CD4-positive, alpha-beta T cell treated with Interleukin-17A for 4 hours (primary cell): ENCODE measurements at places on chromosomes 16 and 17.
A peak's percentile ranks its signal among the peaks of the same experiment; 100 is the strongest.

- peak; percentile 27 for DNase-seq
Observed at GRCh38 chr17:82023447-82024241, 539 bp downstream of the LRRC45 start.

DNA sequence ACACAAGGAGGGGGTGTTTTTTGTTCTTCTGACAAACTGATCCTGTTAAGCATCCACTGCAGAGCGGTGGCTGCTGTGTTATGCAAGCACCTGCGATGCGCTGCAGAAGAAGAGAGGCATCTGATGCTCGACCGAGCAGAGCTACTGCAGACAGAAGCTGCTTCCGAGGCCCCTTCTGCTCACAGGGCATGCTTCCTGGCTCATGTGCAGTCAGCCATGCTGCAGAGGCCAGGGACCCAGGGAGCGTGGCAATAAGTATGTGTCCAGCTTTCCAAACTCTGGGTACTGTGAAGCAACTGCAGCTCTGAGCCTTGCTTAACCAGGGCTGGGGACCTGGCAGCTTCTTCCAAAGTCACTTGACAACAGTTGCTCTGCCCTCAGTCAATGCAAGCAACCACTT lies 448.6 kb upstream of the RBFOX1 start:
- no peak for DNase-seq

- DNase-seq = no peak
Observed at GRCh38 chr16:48136547-48137360, 19.0 kb downstream of the ABCC12 start.

GRCh38 chr16:61901689-61902088 lies 134.5 kb downstream of the CDH8 start:
- no peak for DNase-seq

- DNase-seq = peak; percentile 80
Observed at GRCh38 chr17:41811549-41812380, at the start of gene P3H4. P3H4 (minus strand) TSS chr17:41811949; CDS start chr17:41811915, 34 bp downstream.

DNA sequence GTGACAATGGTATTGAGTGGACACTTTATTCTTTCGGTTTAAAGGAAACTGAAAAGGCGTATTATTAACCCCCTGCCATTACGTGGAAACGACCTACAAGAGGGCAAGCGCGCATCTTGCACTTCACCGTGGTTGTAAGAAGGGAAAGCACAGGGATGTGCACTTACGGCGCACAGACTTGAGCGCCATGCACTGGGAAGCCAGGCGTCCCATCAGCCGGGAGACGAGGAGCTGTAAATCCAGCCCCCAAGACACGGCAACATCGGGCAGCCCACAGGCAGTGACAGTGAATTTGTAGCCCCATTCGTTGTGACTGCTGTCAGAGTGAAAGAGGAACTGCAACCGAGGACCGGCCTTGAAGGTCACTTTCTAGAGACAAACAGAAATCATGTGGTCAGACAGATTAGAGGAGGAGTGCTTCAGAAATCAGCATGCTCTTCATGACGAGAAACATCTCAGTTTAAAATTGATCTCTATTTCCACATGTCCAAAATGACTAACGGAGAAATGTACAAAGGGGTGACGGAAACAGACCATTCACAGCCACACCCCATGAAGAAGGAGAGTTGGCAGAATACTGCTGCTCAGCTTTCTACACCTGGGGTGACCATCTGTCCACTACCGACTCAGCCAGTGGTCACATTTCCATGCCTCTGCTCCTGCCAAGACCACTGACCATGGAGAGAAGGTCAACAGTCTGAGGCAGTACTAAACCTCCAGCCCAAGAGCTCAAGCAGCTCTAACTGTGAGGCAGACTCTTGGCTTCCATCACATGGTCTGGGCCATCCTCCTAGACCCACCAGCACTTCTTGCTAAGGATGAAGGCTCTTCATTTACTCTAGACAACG lies 68.6 kb downstream of the ZZEF1 start:
- no peak for DNase-seq

DNA sequence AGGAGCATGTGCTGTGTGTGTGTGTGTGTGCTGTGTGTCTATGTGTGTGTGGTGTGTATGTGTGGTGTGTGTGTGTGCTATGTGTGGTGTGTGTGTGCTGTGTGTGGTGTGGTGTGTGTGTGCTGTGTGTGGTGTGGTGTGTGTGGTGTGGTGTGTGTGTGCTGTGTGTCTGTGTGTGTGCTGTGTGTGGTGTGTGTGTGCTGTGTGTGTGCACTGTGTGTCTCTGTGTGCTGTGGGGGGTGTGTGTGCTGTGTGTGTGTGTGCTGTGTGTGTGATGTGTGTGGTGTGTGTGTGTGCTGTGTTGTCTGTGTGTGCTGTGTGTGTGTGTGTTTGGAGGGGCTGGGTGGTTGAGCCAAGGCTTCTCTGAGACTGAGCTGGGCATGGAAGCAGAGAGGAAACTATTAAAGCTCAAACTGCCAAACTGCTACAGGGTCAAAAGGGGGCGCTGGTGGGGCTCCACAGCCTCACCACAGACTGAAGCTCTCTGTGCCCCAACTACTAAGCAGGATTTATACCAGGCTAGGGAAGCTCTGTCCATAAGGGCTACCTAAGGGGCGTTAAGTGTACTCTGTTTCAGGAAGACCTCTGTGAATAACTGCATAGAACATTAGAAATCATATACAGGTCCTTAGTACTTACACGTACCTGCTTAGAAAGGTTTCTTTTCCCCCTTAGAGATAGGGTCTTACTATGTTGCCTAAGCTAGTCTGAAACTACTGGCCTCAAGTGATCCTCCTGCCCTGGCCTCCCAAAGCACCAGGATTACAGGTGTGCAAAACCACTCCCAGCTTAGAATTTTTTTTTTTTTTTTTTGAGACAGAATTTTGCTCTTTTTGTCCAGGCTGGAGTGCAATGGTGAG lies 27.8 kb upstream of the GHDC start:
- peak; percentile 79 for DNase-seq
